Upper lobe of right lung (tissue), 1 donor: ENCODE measurements at places on chromosomes 5 and 9.

DNA sequence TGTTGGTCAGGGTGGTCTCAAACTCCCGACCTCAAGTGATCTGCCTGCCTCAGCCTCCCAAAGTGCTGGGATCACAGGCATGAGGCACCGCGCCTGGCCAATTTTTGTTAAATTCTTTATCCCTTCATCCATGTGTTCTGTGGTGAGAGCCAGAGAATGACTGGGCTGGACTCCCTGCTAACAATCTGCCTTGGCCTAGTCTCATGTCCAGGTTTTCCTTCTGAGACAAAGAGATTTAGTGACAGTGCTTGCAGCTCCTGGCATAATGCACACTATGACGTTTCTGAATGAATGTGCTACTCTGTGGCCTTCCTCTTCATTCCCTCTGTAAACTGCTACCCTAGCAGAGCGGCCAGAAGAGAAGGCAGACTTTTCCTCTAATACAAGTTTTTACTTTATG lies 79.3 kb downstream of the FOXD1 start:
- DNase-seq = no peak

- DNase-seq = no peak
Measured at GRCh38 chr5:43772764-43773477, 169.9 kb downstream of the NNT start.

- DNase-seq = no peak
Measured at GRCh38 chr9:94017939-94018531, 62.9 kb upstream of the BARX1 start.

- peak; percentile 48 for DNase-seq
Measured at GRCh38 chr9:31868830-31869229, 515.6 kb upstream of the ACO1 start.

- no peak for DNase-seq
Measured at GRCh38 chr5:154042766-154043165, 4.0 kb downstream of the MFAP3 start.

DNA sequence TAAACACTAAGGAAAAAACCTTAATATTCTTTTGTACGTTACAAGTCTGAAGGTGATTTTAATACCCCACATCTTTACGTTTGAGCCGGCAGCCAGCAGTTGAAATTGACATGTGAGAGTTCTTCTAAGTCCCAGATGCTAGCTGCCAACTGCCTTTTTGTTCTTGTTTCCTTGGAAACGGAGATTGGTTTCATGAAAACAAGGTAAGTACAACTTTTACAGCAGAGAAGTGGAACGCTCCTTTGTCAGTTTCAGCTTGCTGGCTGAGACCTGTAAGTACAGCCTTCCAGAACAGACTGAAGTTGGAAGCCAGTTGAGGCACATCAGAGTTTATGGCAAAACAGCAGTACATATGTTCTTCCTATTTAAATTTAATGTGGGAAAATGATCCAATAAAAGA lies 1018.4 kb upstream of the ARRDC3 start:
- no peak for DNase-seq

GRCh38 chr5:146894753-146895521 lies 16.4 kb upstream of the PPP2R2B start:
- no peak for DNase-seq

DNA sequence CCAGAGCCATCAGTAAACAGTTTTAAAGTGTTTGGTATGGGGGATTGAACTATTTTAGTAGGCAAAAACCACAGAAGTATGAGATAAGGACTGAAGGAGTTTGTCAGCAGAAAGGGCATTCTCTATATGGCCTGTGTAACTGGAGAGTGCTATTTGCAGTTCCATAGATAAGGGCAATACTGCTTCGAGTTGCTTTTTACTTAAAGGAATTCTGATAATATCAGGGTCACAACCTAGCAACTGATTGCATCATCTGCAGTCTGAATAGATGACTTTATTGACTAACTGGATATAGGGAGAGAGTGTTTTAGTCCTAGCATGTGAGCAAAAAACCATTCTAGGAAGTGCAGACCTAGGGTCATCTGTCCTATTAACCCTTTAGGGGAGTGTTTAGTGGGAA lies 645.2 kb upstream of the PTPRD start:
- no peak for DNase-seq

DNA sequence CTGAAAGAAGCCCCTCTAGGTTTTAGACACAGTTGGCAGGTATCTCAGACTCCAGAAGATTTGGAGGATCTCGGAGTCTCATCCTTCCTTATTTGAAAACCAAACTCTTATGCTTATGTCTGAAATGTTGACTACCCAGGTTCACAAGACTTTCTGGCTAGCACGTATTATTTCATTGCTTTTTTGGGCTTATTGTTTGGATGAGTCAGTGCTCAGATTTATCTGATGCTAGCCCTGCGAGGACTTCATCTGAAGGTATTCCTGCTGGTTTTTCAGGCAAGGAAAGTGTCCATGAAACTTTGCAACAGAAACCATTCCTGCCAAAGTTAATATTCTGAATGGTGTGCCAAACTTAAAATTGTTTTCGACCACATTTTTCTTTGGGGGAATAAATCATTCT lies 8.5 kb downstream of the OSTF1 start:
- DNase-seq = no peak

DNA sequence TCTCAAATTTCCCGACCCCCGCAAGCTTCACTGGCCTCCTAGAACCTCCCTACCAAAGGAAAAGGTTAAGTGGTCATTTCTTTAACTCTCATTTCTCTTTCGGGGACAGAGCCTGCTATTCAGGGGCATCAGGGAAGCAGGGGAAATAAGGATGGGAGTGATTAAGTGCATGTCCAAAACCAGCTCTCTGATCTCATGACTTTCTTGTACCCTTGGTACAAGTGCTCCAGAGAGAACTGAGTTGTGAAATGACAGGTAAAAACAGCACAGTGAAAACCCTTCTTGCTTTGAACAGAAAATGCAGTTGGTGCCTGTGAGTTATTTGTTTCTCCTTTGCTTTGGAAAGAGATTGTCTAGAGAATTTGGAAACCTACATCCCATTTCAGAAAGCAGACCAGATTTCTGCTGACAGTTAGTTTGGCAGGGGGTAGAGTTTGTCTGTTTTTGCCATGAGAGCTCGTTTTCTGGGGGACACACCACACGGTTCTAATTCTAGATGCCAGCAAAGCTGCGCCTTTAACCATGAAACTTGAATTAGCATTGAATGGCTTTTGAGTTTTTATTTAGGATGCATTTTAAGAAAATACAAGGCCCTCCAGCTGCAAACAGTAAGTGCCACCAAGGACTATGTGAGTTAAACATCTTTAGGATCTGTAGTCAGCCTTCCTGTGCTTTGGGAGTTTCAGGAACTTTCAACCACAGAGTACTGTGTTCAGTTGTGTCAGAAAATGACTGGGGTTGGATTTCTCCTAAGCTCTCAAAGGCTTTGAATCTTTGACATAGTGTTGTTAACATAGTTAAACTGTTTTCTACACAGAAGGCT lies 161.7 kb upstream of the LHFPL2 start:
- no peak for DNase-seq

- DNase-seq = no peak
Measured at GRCh38 chr9:106708475-106709146, 154.4 kb upstream of the ZNF462 start.

- DNase-seq = no peak
Measured at GRCh38 chr5:172485511-172486202, 31.3 kb upstream of the SH3PXD2B start.

DNA sequence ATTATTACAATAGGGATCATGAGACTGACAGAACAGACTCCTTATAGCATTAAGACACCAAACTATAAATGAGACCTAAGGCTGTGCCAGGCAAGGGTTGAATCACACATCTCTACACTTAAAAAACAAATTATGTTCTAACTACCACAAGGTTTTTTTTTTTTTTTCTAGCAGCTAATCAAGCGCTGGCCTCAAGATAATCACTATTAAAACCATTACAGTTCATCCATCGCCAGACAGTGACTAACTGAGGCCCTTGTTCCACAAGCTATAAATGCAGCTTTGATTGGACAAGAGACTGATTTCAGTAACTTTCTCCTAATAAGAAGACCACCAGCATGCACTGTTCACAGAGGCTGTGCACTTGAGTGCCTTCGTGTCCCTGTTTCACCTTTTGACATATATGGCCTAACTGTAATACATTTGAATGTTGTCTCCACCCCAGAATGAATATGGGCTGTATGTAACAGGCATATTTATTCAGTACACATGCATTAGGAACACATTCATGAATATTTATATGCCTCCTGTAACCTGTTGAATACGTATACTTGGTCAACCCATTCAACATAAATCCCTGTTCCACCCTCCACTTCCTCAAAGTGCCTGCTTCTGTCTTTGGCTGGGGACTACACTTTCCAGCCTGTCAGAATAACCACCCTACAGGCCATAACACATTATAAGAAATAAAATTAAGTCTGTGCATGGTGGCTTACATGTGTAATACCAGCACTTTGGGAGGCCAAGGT lies 22.8 kb upstream of the ZNF131 start:
- no peak for DNase-seq

DNA sequence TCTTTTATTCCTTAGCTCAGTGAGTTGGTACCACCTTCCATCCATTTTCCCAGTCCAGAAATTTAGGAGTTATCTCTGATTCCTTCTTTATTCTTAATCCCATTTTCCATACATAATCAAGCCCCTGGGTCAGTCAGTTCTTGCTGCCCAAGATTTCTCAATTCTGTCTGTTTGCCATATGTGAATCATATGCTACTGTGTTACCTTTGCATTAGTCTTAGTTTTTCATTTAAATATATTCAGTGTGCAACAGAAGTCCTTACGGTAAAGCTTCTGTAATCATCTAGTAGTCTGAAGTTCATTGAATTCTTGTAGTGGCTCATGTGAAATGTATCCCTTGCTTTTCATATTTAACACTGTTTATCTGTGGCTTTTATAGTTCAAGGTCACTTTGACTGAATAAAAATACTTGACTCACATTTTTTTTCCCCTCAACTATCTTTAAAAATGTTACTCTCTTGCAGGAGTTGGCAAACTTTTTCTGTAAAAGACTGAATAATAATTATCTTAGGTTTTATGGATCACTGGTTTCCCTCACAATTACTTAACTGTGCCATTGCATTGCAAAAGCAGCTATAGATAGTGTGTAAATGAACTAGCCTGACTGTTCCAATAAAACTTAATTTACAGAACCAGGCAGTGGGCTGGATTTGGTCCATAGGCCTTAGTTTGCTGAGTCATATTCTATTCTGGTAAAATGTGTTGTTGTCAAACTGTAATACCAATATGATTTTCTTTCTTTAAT lies 6.9 kb downstream of the KIAA1958 start:
- DNase-seq = no peak

DNA sequence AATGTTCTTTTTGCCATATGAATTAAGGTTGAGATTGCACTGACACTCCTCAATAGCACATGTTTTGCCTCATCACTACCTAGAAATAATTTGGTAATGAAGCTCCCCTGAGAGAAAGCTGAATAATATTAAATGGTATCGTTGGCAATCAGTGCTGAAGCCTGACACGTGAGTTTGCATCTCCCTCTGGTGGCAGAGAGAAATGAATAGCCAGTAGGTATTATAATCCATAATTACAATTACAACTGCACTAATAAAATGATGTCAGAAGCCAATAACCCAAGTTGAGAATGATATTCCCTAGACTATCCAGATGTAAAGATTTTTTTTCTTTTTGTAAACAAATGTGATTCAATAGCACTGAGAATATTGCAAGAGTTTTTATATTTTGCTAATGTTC lies 700.3 kb downstream of the PTPRD start:
- no peak for DNase-seq

GRCh38 chr9:126520453-126520852 lies 93.3 kb upstream of the LMX1B start:
- no peak for DNase-seq

- no peak for DNase-seq
Measured at GRCh38 chr5:175131432-175131831, 312.6 kb downstream of the DRD1 start.

- DNase-seq = no peak
Measured at GRCh38 chr5:53364061-53364460, 116.4 kb upstream of the FST start.

GRCh38 chr9:92720807-92721535 lies 43.7 kb downstream of the BICD2 start:
- no peak for DNase-seq

- DNase-seq = no peak
Measured at GRCh38 chr5:38724301-38725030, 121.3 kb upstream of the OSMR start.

DNA sequence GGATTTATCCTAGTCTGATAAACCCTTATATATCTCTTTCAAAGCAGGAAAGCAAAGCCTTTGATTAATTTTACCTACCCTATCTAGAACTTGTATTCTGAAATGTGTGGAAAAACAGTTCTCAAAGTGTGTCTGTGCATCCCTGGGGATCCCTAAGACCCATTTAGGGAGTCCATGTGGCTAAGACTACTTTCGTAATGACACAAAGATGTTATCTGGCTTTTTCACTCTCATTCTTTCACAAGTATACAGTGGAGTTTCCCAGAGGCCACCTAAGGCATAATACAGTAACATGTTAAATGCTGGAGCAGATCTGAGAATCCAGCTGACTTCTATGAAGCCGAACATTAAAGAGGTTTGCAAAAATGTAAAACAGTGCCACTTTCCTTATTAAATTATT lies 54.3 kb upstream of the TNFSF15 start:
- no peak for DNase-seq

- no peak for DNase-seq
Measured at GRCh38 chr5:65999061-65999723, 72.8 kb downstream of the ERBIN start.

GRCh38 chr9:74865177-74865576 lies 22.5 kb downstream of the TRPM6 start:
- DNase-seq = no peak

GRCh38 chr5:20114526-20114925 lies 126.5 kb upstream of the CDH18 start:
- no peak for DNase-seq

DNA sequence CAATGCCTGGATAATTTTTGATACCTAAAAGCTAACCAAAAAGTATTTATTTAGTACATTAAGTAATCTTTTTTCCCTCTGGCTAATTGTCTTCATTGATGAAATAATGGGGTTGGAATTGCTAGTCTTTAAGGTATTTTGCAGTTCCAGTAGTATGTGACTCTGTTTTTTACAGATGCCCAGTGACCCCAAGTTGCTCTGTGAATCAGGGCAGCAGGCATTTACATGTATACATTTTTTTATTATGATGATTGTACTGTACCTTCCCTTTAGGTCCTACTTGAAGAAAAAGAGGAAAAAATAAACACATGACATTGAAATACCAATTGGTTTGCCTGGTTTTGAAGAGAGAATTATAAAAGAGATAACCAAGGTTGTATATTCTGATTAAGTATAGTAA lies 385.5 kb downstream of the ADGRV1 start:
- DNase-seq = no peak

DNA sequence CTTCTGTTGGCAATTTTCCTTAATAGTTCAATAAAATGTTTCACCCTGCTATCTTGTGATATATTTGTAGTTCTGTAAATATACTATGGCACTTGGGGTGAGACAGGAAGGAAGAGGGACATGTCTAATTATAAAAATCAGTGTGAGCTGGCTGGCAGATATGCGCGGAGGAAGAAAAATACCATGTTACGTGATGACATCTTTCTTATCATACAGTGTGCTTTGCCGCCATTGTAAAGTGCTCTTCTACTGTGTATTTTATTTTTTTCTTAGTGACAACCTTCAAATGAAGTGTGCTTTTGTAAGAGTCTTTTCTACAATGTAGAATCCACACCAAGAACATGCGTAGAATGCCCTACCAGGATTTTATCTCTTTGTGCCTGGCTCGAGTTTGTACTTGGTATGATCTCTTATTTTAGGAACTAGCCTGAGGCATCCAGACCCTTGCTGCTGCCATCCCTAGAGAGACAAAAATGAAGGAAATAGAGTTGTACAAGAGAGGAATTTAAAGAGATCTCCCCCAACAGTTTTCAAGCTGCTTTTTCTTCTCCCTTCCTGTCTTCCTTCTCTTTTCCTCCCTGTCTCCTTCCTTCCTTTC lies 46.7 kb upstream of the RIOK2 start:
- DNase-seq = no peak

GRCh38 chr5:78569441-78569840 lies 79.1 kb downstream of the LHFPL2 start:
- DNase-seq = no peak
